ENCODE measurements at places on chromosomes 5 and 9.

GRCh38 chr9:134175291-134175807 is 11.0 kb upstream of the RNU6ATAC start:
- DNase-seq, result no peak

GRCh38 chr9:124652203-124652602 is 118.9 kb downstream of the NR6A1 start:
- DNase-seq, result no peak

- DNase-seq, result no peak
These were observed 134.6 kb upstream of the VLDLR start for GRCh38 chr9:2486988-2487387.

GRCh38 chr5:169980418-169981053 is at the start of gene INSYN2B:
TSS of gene INSYN2B (minus strand) at chr5:169980495. CDS start at chr5:169883898, 96,597 bp downstream.
- DNase-seq, result no peak

- no peak for DNase-seq
These were observed 9.8 kb upstream of the ENDOG start for GRCh38 chr9:128808543-128808942.

GRCh38 chr5:111813537-111813936 is 56.5 kb upstream of the NREP start:
- DNase-seq, result no peak
